ENCODE measurements at places on chromosomes 1 and 21. TPM values are rescaled to one million over a fixed set of nuclear protein-coding genes. Genes with fewer than 3 reads are reported as not detected.

GRCh38 chr1:228407106-228408040 lies 738 bp upstream of the TRIM11 start:
- DNase-seq, result no peak

- no peak for DNase-seq
Observed at GRCh38 chr1:109114342-109114674, 393 bp downstream of the ELAPOR1 start.

The BGLAP gene
- total RNA-seq, result not detected

GRCh38 chr1:245978915-245979314 lies 528.2 kb downstream of the SMYD3 start:
- DNase-seq, result no peak

The MYBPHL gene
- total RNA-seq, result not detected

GRCh38 chr1:19202396-19202795 lies 7.7 kb downstream of the UBR4 start:
- no peak for DNase-seq
